Stimulated activated CD8-positive, alpha-beta memory T cell treated with anti-CD3 and anti-CD28 coated beads, Interleukin-2, amount 100 ng/mL, for 48 hours (primary cell): ENCODE measurements at places on chromosomes 2 and 18.

- no peak for DNase-seq
These were observed 80.7 kb upstream of the LDLRAD4 start for GRCh38 chr18:13137670-13138419.

- DNase-seq: no peak
These were observed 269.0 kb downstream of the CDCA7 start for GRCh38 chr2:173623438-173624319.

- DNase-seq: no peak
These were observed 17.7 kb downstream of the ALLC start for GRCh38 chr2:3675687-3676086.

DNA sequence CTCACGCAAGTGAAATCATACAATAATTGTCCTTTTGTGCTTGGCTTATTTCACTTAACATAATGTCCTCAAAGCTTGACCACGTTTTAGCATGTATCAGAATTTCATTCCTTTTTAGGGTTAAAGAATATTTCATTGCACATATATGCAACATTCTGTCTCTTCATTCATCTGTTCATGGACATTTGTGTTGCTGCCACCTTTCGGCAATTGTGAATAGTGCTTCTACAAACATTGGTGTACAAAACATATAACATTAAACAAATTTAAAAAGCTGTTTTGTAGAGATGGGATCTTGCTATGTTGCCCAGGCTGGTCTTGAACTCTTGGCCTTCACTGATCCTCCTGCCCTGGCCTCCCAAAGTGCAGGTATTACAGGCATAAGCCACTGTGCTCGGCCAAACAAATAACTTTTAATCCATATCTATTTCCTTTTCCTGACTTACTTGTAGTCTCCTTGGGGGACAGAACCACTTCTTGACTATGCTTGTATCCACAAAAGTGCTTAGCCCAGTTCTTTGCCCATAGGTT, 209.3 kb downstream of the SLC4A3 start:
- DNase-seq: no peak
